ENCODE measurements at places on chromosomes 12 and 14.

- no peaks in the 10 kb centered on the region for H3K27me3 ChIP-seq
- no peaks in the 10 kb centered on the region for H3K4me1 ChIP-seq
- no peaks in the 10 kb centered on the region for H3K36me3 ChIP-seq
- no peak overlapping the region for H3K27ac ChIP-seq
- H3K4me3 ChIP-seq, result no peak overlapping the region
- no peak for DNase-seq
Measured at GRCh38 chr12:26247873-26248272, 52.5 kb downstream of the SSPN start.

DNA sequence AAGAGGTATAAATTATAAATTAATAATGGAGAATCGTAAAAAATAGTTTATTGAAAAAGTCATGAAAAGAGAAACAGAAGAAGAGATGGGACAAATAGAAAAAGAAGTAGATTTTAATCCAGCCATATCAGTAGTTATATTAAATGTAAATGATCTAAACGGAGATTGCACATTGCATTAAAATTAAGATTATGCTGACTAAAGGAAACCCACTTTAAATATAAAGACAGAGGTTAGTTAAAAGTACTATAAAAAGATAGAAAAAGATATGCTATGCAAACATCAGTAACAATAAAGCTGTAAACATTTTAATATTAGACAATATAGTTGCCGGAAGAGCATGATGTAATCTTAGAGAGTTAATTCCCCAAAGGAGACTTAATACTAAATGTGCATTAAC is 5.4 kb upstream of the MBIP start:
- peaks cover 14% of the 10 kb centered on the region for H3K27me3 ChIP-seq
- H3K4me1 ChIP-seq, result peaks cover 6% of the 10 kb centered on the region
- H3K4me3 ChIP-seq, result no peak overlapping the region
- no peak for DNase-seq

DNA sequence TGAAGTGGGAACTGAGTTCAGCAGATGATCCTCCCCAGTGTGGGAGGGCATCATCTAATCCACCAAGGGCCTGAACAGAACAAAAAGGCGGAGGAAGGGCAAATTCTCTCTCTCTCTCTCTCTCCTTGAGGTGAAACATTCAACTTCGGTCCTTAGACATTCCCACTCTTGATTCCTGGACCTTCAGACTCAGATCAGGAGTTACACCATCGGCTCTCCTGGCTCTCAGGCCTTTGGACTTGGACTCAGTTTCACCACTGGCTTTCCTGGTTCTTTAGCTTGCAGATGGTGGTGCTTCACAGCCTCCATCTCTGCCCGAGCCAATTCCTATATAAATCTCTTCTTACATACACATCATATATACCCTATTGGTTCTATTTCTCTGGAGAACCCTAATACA is 73.2 kb downstream of the SPPL3 start:
- no peak for DNase-seq
- no peaks in the 10 kb centered on the region for H3K36me3 ChIP-seq
- no peaks in the 10 kb centered on the region for H3K27me3 ChIP-seq
- peaks cover 5% of the 10 kb centered on the region for H3K4me1 ChIP-seq
- no peak overlapping the region for H3K27ac ChIP-seq

- no peak overlapping the region for H3K27ac ChIP-seq
- H3K27me3 ChIP-seq, result peaks cover 15% of the 10 kb centered on the region
- no peaks in the 10 kb centered on the region for H3K36me3 ChIP-seq
Measured at GRCh38 chr12:107801150-107801549, 26.6 kb downstream of the ASCL4 start.

DNA sequence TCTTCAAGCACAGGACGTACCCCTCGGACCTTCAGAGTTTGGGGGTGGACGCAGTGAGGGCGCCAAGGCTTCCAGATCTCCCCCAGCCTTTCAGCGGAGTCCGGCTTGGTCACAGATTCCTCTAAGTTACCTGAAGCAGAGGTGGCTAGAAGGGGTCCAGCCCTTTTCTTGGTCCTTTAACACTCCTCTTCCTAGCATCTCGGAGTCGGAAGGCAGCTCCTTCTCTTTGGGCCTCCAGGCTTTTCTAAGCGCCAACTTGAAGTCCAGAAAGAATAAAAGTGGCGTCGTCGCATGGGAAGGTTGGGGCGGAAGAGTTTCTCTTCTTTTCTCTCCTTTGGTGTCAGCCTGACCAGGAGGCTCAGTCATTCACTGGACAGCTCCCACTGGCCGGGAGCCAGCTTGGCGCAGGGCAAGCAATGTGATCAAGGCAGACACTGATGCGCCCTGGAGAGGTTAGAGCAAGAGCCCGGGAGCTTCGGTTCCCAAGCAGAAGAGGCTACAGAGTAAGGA is 9.6 kb downstream of the OR6S1 start:
- peaks cover 5% of the 10 kb centered on the region for H3K4me1 ChIP-seq
- H3K27ac ChIP-seq, result no peak overlapping the region
- H3K27me3 ChIP-seq, result no peaks in the 10 kb centered on the region

DNA sequence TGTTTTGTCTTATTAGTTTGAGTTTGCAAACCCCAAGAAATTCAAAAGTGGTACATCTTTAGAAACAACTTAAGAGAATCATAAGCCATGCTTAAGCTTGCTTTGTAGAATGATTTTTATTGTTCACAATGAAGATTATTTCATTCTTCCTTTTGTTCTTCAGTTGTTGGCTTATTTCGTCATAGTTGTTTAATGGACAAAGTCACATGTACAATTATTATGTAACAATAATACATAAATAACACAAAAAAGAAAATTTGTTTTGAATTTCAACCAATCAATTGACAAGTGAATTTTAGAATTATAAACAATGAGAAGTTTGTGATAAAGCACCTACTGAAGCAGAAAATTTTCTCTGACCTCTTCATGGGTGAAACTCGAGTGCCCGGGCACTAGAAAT is 111.8 kb upstream of the IGF1 start:
- no peak for DNase-seq
- no peaks in the 10 kb centered on the region for H3K4me1 ChIP-seq
- H3K27me3 ChIP-seq, result no peaks in the 10 kb centered on the region

DNA sequence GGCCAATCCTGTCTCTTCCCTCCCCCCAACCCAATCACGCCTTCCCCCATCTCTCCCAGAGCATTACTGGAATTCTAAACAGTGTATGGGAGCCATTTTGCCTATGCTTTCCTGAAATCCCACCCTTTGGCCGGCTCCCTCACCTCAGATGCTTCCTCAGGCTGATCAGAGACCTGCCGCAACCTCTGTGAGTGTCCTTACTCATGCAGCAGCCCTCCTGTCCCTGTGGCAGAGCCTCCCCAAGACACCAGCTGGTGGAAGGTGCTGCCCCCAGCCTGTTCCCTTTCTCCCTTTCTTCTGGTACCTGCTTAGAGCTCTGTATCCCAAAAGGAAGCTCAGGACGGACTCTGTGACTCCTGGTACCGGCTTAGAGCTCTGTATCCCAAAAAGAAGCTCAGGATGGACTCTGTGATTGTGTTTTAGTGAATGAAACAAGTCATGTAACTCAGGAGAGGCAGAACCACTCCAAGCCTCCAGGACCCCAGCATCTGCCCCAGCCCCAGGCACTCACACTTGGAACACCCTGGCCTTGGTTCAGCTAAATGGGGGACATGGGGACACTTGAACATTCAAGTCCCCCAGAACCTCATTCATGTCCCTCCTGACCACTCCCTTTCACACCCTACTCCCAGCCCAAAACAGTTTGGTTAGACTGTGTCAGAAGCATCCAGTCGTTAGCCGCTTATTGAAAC is 29.3 kb upstream of the RIN3 start:
- no peak overlapping the region for H3K27ac ChIP-seq
- no peaks in the 10 kb centered on the region for H3K27me3 ChIP-seq
- no peak overlapping the region for H3K4me3 ChIP-seq
- no peaks in the 10 kb centered on the region for H3K36me3 ChIP-seq
- DNase-seq, result peak; percentile 35

DNA sequence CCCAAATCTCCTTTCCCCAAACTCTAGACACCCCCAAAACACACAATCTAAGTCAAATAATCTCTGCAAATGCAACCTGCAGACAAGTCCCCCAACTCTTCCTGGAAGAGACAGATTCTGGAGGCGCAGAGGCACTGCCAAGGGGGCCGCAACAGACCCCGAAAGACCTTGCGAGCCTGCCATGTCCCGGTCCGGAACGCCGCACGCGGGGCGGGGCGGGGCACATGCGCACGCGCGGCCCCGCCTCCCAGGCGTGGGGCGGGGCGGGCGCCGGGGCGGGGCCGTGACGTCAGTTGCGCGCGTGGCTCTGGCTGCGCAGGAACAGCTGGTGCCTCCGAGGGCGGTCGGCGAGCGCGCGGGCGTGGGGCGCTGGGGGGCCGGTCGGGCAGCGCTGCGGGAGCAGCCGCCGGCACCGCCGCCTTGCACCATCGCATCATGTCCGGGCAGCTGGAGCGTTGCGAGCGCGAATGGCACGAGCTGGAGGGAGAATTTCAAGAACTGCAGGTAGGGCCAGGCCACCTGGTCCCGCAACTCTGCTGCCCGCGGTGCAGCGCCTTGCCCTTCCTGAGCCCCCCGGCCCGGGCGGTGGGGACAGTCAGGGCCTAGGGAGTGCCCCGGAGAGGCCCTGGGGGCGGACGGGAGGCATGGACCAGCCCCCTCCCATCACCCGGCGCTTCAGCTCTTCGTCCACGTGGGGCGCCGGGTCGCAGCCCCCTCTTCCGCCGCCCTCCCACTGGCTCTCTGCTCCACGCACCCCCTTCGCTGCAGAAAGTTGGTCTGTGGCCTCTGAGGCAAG is at the start of gene TMEM120B:
TMEM120B (plus strand) TSS at position 292 of the 796 bp plus-strand sequence; CDS start at position 436, 144 bp downstream.
- DNase-seq, result peak; percentile 95
- H3K27me3 ChIP-seq, result no peaks in the 10 kb centered on the region
- peak within 1 kb of the TSS; percentile 91 for H3K4me3 ChIP-seq
- no peaks in the 10 kb centered on the region for H3K4me1 ChIP-seq

GRCh38 chr14:78202163-78202562 is 32.0 kb downstream of the NRXN3 start:
- no peaks in the 10 kb centered on the region for H3K36me3 ChIP-seq
- DNase-seq, result no peak
- H3K4me3 ChIP-seq, result no peak overlapping the region
- no peaks in the 10 kb centered on the region for H3K4me1 ChIP-seq
- H3K27me3 ChIP-seq, result no peaks in the 10 kb centered on the region
- no peak overlapping the region for H3K27ac ChIP-seq

DNA sequence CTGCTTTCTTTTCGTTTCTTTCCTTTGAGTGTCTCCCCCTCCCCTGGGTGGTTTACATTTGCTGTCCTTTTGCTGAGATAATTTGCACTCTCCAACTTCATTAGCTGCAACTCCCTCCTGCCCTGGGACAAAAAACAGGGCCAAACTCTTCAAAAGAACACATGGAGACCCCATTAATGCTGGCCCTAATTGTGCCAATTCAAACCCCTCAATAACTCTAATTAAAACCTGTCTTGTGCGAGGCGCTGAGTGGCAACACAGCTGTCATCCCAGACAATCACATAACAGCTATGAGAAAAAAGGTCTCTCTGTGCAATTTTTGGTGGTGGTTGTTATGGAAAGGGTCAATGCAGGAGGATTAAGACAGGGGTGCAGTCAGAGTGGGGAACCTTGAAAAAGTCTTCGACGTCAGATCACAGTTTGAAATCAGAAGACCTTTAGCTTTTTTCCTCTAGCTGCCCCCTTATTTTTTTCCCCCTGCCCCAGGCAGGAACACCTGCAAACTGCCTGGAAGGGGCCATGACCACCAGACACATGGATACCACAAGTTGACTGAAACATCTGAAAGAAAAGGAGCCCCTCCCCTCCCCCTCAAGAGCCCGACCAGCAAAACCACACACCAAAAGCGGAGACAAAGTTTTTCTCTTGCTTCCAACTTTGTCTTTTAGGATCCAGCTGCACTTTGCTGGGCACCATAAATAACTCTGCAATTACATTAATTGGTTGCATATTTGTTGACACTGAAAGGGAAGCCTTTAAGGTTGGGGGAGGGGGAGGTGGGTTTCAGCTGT is 26.5 kb upstream of the SMOC1 start:
- H3K27me3 ChIP-seq, result no peaks in the 10 kb centered on the region
- DNase-seq, result no peak
- H3K4me3 ChIP-seq, result no peak overlapping the region
- peak overlapping the region; percentile 18 for H3K27ac ChIP-seq

- no peak overlapping the region for H3K27ac ChIP-seq
- H3K36me3 ChIP-seq, result no peaks in the 10 kb centered on the region
- no peak overlapping the region for H3K4me3 ChIP-seq
- H3K4me1 ChIP-seq, result no peaks in the 10 kb centered on the region
Measured at GRCh38 chr12:13661005-13661887, 320.2 kb downstream of the GRIN2B start.

GRCh38 chr12:94255006-94255405 is 106.6 kb downstream of the PLXNC1 start:
- H3K4me1 ChIP-seq, result no peaks in the 10 kb centered on the region
- no peak overlapping the region for H3K27ac ChIP-seq
- no peak for DNase-seq
- no peaks in the 10 kb centered on the region for H3K36me3 ChIP-seq
- H3K27me3 ChIP-seq, result no peaks in the 10 kb centered on the region

DNA sequence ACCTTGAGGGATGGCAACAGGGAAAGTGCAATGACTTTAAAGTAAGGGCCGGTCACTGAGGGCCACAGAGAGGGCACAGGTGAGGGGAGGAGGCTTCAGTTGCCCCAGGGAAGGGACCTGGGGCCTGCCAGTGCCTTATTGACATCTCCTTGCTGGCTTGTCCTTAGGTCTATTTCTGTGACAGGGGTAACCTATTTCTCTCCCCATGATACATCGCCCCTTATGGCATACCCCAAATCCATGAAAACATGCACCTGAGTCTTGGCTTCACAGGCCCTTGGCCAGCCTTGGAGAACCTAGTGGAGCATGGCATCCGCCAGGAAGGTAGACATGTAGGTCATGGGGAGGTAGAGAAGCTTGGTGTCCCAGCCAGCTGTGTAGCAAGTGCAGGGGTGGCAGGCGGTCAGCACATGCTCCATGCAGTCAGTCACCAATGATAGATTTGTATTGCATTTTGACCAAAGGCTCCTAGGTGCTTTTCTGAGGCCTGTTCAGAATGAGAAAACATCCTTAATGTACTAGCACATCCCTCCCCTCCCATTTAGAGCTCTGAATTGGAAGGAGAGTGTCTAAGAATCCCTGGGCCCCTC is 23.6 kb upstream of the RDH16 start:
- no peaks in the 10 kb centered on the region for H3K27me3 ChIP-seq
- no peak overlapping the region for H3K27ac ChIP-seq
- H3K36me3 ChIP-seq, result no peaks in the 10 kb centered on the region
- no peaks in the 10 kb centered on the region for H3K4me1 ChIP-seq
- DNase-seq, result no peak

DNA sequence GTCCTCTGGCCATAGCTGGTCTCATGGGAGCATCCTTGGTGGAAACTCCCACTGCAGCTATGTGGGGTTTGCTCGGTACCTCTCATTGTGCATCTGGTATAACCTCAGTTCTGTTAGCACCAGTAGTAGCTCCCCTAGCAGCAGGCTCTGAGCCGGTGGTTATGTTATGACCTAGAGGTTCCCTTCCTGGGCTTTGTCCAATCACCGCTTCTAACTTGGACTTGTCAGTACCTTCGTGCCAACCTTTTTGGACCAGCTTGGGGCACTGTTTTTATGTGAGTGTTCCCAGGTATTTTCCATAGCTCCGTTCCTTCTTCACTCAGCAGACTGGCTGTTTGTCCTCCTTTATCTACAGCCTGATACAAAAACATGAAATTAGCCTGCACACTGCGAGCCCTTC is 55.7 kb downstream of the ATG14 start:
- peaks cover 86% of the 10 kb centered on the region for H3K36me3 ChIP-seq
- H3K4me3 ChIP-seq, result no peak overlapping the region
- no peaks in the 10 kb centered on the region for H3K27me3 ChIP-seq
- H3K4me1 ChIP-seq, result no peaks in the 10 kb centered on the region
- H3K27ac ChIP-seq, result no peak overlapping the region
- no peak for DNase-seq

Data from endodermal cell (in vitro differentiated cells).